ENCODE measurements at places on chromosomes 11 and 22. TPM values are rescaled to one million over a fixed set of nuclear protein-coding genes. Genes with fewer than 3 reads are reported as not detected.

CD248 gene
- 37.8 TPM for total RNA-seq

SERHL2 gene
- 9.1 TPM for total RNA-seq

FERMT3 gene
- 12.9 TPM for total RNA-seq

GRAMD1B gene
- 3.2 TPM for total RNA-seq

SVIP gene
- total RNA-seq: 7.9 TPM

KRTAP5-11 gene
- total RNA-seq: not detected

WBP2NL gene
- 0.45 TPM for total RNA-seq

PRDM10 gene
- total RNA-seq: 7.7 TPM

KLHL22 gene
- total RNA-seq: 19.9 TPM

JAM3 gene
- 122 TPM for total RNA-seq

MPZL3 gene
- total RNA-seq: 0.45 TPM

ANKK1 gene
- 0.29 TPM for total RNA-seq

CRYAB gene
- 315 TPM for total RNA-seq

RASGRP2 gene
- 35.7 TPM for total RNA-seq

TRIM48 gene
- not detected for total RNA-seq

SIAE gene
- total RNA-seq: 3.3 TPM

PARVA gene
- 199 TPM for total RNA-seq

SLC25A18 gene
- total RNA-seq: 2.2 TPM

CABP4 gene
- total RNA-seq: 0.52 TPM

NXPE1 gene
- not detected for total RNA-seq

FJX1 gene
- total RNA-seq: 6.6 TPM

MFNG gene
- total RNA-seq: 20.7 TPM

C22orf31 gene
- total RNA-seq: not detected

SUSD2 gene
- 10.0 TPM for total RNA-seq

CRYBB1 gene
- 0.86 TPM for total RNA-seq
